ENCODE measurements at places on chromosomes 4 and X. TPM values are rescaled to one million over a fixed set of nuclear protein-coding genes. Genes with fewer than 3 reads are reported as not detected.
A peak's percentile ranks its signal among the peaks of the same experiment; 100 is the strongest.

- DNase-seq, result no peak
These were observed 436.6 kb downstream of the C4orf33 start for GRCh38 chr4:129532573-129532972.

DNA sequence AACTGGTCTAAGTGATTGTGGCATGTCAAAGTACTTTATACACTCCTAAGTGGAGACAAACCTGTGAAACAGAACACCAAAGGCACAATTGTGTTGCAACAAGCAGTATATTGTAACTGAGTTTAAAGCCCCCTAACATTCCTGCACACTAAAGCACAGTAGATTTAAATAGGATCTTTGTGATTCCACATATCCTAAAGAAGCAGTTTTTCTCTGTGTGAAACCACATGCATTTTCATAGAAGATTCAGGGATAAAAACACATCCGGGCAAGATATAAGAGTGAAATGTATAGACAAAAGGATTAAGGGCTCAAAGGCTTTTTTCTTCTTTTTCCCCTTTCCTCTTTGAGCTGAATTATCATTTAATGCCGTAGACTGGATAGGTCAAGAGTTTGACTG lies 82.2 kb downstream of the ANK2 start:
- DNase-seq, result no peak

Gene PAGE2B
- total RNA-seq, result not detected

Gene MAGEA1
- not detected for total RNA-seq

Gene RAB40A
- not detected for total RNA-seq

DNA sequence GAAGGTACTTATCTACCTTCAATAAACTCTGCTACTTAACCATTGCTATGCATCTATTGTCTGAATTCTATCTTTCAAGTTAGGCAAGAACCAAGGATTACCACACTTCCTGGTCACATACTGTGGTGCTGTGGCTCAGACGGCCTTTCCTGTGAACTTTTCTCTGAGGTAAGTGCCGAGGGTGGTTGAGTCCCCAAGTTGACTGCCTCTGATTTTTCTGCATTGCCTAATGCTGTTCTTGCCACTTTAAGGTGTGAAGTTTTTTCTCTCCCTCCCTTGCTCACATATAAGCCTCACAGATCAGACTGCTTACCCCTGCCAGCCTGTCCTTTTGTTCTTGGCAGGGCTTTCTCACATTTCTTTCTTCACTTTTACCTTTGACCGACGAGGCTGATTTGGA lies 348.0 kb upstream of the POU3F4 start:
- no peak for DNase-seq

DNA sequence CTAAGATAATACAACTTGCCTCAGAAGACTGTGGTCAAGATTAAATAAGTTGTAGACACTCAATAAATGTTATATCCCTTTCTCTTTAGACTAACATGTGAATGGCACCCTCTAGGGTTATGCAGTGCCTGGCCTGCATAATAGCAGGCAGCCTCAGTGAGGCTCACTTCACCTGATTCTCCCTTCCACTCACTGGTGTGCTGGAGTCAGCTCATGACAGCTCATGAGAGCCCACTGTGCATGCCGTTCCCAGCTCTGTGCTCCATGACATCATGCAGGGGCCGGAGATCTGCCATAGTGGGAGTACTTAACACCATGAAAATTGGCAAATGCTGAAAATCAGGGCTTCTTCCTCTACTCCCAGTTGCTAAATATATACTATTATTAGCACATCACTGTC lies 64.5 kb downstream of the TEC start:
- no peak for DNase-seq

Gene ART3
- 0.74 TPM for total RNA-seq

DNA sequence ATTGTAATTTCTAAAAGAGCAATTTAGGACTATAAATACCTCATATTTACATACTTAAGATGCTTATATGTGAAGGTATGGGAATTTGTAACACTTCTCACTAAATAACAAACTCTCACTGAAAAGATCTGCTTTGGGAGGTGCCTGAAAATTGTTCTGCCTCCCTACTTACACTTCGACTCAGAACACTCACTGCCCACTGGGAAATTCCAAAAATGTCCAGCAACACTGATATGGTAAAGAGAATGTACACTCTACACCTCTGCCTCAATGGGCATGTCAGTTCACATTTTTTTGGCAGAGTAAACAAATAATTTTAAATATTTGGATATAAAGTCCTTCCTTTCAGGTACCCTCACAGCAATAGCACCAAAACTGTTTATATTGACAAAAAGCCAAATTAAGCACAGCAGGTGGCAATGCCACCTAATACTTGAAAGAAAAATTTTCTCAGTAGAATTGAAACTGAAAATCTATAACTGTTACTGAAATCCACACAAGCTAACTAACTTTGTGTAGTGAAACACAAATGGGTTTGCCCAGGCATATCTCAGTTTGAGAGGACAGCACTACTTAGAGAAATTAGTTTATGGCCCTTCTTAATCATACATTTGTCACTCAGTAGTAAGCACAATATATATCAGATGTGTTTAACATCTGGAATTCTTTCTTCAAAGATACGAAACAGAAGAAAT lies 67.1 kb downstream of the PRDM5 start:
- no peak for DNase-seq

DNA sequence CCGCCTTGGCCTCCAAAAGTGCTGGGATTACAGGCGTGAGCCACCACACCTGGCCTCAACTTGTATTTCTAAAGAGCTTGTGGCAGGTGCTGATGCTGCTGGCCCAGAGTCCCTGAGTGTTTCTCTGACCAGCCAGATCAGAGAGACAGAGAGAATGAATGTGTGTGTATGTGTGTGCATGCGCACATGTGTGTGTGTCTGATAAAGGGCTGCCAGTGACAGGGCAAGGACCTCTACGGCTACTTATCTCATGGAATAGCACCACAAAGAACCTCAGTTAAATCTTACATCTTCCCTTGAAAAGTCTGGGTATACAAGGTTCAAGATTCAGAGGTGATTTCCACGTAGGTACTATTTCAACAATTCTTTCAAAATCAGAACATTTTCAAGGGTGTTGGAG lies 86.0 kb downstream of the SCD5 start:
- no peak for DNase-seq

DNA sequence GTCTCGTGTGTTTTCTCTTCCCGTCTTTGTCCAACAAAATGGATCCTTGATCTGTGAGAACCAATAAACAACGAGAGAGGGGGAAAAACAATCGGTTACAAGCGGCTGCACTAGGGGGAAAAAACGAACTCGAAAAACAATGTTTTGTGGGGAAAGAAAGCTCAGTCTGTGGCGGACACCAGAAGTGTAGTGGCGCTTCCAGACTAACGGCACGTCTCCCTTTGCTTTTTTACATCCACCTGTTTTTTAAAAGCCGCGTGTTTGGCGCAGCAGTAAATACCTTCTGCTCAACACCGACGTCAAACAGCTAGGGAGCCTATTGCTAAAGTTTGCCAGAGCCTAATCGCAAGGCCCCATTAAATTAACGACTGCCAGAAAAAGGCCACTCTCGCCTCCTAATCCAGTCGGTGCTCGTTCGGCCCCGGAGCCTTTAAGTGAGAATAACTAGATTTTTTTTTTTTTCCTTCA lies 3.3 kb downstream of the NKX6-1 start:
- peak; percentile 37 for DNase-seq

- DNase-seq, result peak; percentile 43
These were observed 5.1 kb upstream of the GABRQ start for GRCh38 chrX:152632445-152633097.

DNA sequence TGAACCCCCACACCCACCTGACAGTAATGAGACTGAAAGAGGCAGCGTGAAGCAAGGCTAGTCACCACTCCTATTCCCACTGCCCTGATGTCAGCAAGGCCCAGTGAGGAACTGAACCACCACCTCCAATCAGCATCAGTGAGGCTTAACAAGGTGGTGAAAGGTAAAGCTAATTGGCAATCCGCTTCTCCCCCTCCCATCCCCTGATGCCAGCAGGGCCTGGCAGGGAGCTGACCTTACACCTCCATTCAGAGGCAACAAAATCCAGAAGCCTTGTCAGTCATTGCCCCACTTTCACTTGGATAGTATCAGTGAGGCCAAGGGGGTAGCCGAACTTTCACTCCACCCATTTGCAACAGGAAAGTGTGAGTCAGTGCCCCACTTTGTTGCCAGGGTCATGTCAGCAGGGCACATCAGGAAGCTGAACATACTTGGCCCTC lies 60.8 kb downstream of the AWAT2 start:
- no peak for DNase-seq

GRCh38 chrX:2434270-2435163 lies 66.3 kb downstream of the DHRSX start:
- DNase-seq, result no peak

DNA sequence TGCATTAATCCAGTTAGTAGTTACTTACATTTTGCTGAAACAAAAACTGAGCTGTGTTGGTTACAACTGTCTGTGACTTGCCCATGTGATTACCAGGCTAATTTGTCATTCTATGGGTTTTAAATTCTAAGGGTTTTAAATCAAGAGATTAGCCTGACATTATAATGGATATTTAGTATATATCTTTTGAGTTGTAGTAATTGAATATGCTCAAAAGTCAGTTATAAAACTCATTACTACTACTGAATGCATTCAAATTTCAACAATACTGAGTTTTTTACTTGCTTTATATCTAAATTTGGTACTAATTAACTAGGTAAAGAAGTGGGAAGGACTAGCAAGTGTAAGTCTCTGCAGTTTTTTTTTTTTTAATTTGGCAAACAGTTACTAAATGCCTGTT lies 14.7 kb downstream of the LARP7 start:
- DNase-seq, result no peak

DNA sequence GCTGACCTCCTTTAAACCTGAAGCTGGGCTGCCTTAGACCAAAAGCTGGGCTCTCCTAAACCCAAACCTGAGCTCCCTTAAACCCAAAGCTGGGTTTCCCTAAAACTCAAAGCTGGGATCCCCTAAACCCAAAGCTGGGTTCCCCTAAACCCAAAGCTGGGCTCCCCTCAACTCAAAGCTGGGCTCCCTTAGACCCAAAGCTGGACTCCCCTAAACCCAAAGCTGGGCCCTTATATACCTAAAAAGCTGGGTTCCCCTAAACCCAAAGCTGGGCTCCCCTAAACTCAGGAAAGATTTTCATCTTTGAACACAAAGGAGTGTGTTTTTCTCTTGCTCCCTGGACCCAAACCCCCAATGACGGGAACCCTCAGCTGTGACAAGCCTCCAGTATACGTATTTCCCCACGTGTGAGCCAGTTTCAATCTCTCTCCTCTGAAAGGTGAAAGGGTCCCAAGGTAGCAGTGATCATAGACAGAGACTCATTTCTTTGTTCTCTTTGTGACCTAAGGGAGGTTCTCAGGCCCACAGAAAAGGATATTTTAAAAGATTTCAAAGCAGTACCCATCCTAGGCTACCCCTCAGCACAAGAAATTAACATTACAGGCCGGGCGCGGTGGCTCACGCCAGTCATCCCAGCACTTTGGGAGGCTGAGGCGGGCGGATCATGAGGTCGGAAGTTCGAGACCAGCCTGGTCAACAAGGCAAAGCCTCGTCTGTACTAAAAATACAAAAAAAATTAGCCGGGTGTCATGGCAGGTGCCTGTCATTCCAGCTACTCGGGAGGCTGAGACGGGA lies 31.3 kb upstream of the ASMTL start:
- no peak for DNase-seq

Gene CITED1
- 1.8 TPM for total RNA-seq

Gene AKAP4
- not detected for total RNA-seq

- DNase-seq, result peak; percentile 46
These were observed 551.4 kb downstream of the IQCM start for GRCh38 chr4:149264093-149264733.

DNA sequence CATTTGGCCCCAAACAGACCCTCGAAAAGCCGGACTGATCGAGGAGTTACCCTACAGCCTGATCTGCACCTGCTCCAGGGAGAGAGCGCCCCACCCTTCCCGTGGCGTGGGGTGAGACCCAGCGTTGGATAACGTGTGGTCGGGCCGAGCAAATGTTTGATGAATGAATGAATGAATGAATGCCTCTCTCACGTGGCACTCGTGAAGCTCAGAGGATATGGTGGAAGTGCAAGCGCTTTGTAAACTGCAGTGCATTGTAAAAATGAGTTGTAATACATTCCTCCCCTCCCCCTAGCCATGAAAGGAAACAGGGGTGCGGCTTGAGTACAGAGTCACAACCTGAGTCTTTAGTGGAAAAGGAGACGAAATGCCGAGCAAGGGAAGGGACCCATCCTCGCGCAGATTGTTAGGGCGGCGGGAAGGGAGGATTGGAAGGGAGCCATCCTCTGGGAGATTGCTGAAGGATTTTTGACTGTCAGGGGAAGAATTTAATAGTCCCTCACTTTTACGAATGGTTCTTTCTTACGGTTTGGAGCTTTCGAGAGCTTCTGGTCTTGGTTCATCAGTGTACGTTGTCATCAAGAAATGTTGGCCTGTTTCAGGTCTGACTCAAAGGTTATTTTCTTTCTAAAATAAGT lies 772 bp upstream of the FBXW7 start:
- DNase-seq, result no peak

Gene AMOT
- total RNA-seq, result 19.9 TPM

GRCh38 chr4:137300776-137301175 lies 231.5 kb downstream of the PCDH18 start:
- no peak for DNase-seq

DNA sequence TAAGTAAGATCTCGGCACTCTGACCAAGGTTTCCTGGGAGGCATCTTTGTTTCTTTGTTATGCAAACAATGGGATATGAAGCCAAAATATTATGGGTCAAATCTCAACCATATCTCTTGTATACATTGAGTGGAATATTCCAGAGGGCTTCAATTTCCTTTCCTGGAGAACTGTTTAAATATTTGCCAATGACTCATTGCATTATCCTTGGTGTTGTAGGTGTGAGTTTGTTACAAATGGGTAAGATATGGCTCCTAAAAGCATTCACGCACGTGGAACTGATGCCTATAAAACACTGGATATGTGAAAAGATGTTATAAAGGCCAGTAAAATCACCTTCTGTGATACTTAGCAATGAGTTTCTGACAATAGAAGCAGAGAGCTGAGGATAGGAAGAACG lies 150.5 kb upstream of the WDR1 start:
- no peak for DNase-seq

DNA sequence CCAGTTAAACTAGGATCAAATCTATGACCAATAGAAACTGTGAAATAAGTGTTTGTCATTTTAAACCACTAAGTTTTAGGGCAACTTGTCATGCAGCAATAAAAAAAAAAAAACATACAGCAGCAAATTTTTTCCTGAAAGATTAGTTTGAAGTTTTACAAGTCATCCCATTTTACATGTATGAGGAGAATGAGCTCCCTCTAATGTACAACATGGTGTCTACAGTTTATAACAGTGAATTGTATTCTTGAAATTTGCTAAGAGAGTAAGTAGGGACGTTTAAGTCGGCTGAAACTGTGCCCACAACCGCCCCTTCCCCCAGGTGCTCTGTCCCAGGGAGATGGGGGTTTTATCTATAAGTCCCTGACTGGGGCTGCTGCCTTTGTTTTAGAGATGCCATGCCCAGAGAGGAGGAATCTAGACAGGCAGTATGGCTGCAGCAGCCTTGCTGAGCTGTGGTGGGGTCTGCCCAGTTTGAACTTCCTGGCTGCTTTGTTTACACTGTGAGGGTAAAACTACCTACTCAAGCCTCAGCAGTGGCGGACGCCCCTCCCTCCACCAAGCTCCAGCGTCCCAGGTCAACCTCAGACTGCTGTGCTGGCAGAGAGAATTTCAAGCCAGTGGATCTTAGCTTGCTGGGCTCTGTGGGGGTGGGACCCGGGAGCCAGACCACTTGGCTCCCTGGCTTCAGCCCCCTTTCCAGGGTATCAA lies 499.3 kb upstream of the CT83 start:
- peak; percentile 67 for DNase-seq

GRCh38 chr4:44186096-44186849 lies 262.3 kb downstream of the KCTD8 start:
- DNase-seq, result peak; percentile 31

GRCh38 chr4:41256740-41257256 lies at the start of gene UCHL1:
UCHL1 (plus strand) TSS chr4:41256928; CDS start chr4:41256977, 49 bp downstream.
- DNase-seq, result peak; percentile 96

- no peak for DNase-seq
These were observed 1.9 kb downstream of the DHRSX start for GRCh38 chrX:2498781-2499302.

Measured in H9 (cell line).